ENCODE measurements at places on chromosomes 7 and 10.

GRCh38 chr7:106626376-106627164 is 34.4 kb downstream of the CCDC71L start:
- ATAC-seq = no peak

GRCh38 chr7:80107278-80107677 is 27.4 kb upstream of the GNAI1 start:
- ATAC-seq = no peak

- no peak for ATAC-seq
Observed at GRCh38 chr10:15300145-15300544, 70.9 kb downstream of the FAM171A1 start.

GRCh38 chr10:89120931-89121763 is 86.0 kb downstream of the CH25H start:
- ATAC-seq = no peak

GRCh38 chr7:128939861-128940410 is 2.2 kb downstream of the IRF5 start:
- ATAC-seq = no peak

- no peak for ATAC-seq
Observed at GRCh38 chr10:48557511-48558123, 47.3 kb downstream of the ARHGAP22 start.
